RWPE2 (cell line): ENCODE measurements at places on chromosomes 4 and X.

GRCh38 chr4:101230801-101231426 is 116.4 kb downstream of the PPP3CA start:
- no peak for DNase-seq

- no peak for DNase-seq
These were observed 90.7 kb upstream of the GPC3 start for GRCh38 chrX:134075894-134076718.

DNA sequence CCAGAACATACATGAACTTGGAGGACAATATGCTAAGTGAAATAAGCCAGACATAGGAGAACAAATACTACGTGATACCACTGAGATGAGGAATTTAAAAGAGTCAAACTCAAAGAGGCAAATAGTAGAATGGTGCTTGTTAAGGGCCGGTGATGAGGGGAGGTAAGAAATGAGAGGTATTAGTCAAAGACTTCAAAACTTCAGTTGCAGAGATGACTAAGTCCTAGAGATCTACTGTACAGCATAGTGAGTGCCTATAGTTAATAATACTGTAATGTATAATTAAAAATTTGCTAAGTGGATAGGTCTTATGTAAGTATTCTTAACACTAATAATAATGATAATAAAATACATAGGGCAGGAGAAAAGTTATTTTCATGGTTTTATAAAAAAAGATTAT is 126.9 kb upstream of the VEGFC start:
- DNase-seq: no peak

DNA sequence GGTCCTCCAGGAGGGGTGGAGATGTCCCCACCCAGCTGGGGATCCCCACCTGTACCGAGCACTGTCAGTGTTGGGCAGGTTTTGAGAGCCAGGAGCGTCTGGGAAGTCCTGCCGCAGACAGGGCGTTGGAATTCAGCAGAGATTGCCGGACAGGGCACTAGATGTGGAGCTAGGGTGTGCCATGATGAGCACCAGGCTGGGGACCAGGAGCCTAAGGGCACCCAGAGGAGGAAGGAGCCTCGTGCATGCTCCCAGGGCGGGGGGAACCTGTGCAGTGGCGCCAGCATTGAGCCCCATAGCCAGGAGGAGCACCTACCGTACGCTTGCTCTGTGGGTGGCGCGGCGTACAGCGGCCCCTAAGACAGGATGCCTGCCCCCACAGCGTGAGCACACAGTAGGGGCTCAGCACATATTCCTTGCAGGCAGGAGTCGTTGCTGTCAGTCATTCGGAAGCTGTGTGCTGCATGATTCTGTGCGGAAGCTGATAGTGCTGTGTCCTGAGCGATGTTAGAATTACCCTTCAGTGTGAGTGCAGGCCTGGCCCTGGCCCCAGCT is 18.8 kb upstream of the TADA2B start:
- DNase-seq: no peak

GRCh38 chrX:78710171-78710570 is 37.3 kb upstream of the LPAR4 start:
- no peak for DNase-seq

DNA sequence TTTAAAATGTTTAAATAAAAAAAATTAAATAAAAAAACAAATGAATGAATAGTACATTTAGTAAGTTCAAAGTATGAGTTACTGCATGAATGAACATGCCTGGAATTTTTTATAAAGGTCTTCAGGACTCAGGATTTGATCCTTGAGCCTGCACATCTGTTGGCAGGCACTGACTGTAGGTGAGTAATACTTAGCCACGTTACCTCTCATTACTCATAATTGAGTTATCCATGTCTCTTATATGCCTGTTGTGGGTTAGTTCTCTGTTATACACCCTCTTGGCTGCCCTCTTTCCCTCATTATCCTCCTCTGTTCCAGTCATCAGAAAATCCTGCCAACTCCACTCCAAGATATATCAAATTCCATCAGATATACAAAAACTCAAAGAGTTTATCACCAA is 276.0 kb downstream of the FBXW7 start:
- DNase-seq: no peak

DNA sequence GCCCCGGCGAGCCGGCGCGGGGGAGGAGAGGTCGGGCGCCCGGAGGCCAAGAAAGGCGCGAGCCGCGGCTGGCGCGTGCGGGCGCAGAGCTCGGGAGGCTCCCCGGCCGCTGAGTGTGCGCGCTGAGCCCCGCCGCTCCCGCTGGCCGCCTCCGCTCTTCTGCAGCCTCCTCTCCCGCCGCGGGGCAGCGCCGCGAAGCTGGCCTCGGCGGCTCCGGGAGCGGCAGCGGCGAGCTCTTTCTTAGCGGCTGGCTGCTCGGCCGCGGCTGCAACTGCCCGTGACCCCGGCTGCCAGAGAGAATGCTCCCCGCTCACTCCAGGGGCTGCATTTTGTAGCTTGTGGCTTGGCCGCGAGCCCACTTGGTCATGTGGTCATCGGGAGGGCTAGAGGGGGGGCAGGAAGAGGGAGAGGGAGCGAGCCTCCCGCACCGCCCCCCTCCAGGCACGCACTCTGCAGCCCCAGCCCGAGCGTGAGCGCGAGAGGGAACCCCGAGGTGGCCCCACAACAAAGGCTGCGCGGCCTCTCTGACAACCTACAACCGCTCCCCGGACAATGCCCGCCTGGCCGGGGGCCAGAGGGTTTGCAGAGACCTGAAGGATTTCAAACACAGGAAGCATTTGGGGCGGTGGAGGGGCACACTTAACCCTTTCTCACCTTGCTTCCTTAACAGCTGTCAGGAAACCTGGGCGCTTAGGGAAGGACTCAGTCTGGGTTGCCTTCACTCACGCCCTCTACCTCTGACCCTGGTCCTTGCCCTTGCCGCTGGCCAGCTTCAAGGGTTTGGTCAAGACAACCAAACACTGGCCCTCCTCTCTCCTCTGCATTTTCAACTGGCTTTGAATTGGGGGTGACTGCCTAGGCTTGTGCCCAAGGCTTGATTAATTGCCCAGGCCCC is at the start of gene APLN:
Gene APLN (minus strand): TSS at position 305 of the 895 bp plus-strand sequence. CDS start 326 bp downstream, outside the sequence.
- DNase-seq: no peak

DNA sequence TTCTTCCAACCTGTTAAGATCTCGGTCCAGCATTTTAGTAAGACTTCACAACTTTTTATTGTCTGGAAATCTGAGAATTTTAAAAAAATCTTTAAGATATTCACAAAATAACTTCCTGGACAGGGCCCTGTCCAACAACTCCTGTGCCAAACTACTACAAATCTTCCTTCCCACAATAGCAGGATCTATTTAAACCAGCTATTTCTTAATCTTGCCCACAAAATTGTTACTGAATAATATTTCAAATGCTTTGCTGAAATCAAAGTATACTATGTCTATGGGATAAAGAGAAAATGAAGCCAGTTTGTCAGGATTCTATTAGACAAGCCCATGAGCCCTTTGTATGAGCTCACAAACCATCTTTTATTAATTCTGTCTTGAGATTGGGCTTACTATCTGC is 104.1 kb upstream of the DDIT4L start:
- DNase-seq: no peak
